T-helper 2 cell (primary cell): ENCODE measurements at places on chromosomes 3 and 15.

DNA sequence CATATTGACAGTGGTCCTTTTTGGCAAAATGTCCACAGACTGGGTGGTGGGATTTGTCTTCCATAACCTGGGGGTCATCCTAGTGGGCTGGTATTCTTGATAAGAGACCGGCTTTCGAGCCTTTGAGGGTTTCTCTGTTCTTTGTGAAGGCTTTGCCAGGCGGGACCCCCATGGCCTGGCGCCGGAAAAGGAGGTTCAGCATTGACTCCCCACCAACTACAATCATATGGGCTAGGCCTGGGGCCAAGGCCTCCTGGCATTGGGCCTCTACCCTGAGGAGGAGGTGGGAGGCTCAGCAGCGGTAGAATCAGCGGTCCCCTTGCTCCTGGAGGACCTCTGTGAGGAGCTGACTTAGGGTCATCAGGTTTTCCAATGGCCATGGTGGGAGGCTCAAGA, 19.8 kb upstream of the HDAC11 start:
- no peak for DNase-seq

DNA sequence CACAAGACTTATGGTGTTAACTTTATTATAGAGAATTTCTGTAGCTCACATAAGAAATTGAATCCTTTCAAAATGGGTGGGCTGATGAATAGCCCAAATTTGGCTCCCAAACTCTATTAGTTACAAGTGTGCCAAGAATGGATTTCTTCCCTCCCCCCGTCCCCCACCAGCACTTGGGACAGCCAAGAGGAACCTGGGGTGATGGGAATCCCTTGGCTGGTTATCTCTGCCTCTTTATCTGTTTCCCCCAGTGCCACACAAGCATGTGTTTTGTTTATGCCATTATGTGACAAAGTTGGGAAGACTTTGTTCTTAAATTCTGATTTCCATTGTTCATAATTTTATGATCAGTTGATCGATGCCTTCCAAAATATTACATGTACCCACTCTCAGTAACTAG, 28.3 kb downstream of the CMSS1 start:
- DNase-seq: no peak

DNA sequence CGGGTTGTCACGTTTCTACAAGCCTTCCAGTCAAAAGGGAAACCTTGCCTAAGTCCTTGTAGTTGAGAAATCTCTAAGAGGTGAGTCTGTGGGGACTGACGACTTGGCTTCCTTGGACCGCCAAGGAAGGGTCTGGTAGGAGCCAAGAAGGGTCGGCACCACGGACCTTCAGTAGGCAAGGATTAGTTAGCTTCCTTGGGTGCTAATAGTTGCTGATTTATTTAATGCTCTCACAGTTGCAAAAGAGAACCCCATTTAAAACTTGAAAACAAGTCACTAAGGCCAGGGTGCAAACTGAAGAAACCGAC, 361 bp upstream of the LCMT2 start:
- no peak for DNase-seq

DNA sequence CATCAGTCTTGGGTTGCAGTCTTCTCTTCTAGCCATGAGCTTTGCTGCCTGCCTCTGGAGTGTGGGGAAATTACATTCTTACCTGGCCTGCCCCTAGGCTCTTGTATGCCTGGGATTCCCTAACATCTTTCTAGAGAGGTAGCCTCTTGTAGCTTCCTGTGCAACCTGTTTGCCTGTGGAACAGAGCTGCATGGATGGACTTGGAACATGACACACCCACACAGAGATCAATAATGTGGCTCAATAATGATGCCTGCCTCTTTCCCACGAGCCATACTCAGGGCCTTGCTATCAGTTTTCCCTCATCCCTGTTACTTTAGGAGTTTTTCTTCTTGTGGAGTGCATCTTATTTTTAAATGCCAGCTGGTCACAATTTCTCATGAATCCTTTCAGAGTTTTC, 11.4 kb downstream of the CHCHD6 start:
- DNase-seq: no peak

DNA sequence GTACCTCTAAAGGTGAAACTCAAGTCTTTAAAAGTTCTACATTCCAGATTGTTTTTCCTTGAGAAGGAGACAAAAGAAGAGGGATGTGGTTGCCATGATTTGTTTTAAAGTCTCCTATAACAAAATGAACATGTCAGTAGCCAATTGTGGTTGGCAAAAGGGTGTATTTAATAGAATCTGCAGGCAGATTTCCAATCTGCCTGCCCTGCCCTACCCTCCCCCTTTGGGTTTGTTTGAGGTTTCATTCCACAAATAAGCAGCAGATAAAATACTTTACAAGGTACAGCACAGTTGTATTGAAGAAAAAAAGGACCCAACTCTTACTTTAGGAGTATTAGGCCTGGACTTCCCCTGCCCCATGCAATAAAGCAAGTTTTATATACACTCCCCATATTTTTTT, 59.5 kb downstream of the MLH1 start:
- DNase-seq: no peak
